ENCODE measurements at places on chromosomes 11 and 22.
A peak's percentile ranks its signal among the peaks of the same experiment; 100 is the strongest.

DNA sequence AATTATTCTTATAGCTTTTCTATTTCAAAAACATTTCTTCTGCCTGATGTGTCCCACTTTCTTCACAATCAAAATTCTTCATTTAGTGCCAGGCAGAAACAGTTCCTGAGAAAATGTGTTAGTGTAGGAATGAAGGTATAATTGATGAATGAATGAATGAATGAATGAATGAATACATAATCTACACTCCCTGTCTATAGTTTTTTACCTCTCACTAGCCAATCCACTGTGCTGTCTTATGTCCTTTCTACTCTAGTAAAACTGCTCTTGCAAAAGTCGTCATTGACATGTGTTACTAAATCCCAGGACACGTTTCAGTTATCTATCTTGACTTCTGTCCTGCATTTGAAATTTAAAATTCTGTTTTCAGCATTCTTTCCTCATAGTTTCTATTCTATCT, 42.9 kb downstream of the CHORDC1 start:
- no peak for DNase-seq

- peak; percentile 79 for DNase-seq
Observed at GRCh38 chr11:75706260-75706729, 11.3 kb upstream of the MOGAT2 start.

DNA sequence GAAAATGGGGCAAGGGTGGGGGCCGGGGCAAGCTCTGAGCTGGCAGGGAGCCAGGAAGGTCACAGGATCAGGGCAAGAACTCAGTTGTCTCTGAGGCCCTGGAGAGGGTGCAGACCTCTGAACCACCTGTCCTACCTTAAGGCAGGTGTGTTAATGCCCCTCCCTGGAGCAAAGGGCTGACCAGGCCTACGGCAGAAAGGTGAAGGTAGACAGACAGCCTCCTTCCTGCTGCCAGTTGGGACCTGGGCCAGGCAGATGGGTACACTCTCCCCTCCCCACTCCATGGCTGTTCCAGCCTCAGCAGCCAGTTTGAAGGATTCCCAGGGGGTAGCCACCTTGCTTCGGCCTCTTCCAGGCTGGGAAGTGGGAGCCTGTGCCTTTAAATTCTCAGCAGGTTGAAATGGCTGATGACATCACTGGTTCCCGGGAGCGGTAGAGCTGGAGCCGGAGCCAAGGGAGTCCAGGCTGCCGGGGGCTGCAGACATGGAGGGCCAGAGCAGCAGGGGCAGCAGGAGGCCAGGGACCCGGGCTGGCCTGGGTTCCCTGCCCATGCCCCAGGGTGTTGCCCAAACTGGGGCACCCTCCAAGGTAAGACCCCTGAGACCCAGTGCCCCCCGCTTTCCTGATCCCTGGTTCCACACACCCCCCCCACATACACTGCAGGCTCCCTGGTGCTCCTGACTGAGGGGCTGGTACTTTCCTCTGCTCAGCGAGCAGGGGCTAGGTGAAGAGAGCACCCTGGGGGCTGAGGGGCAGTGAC, at the start of gene INPP5J:
TSS of gene INPP5J (plus strand) at position 435 of the 760 bp plus-strand sequence. CDS start at position 484, 49 bp downstream.
- peak; percentile 81 for DNase-seq

GRCh38 chr11:62601122-62601371, 618 bp downstream of the MTA2 start:
- DNase-seq: no peak

GRCh38 chr11:12454782-12455181, 77.4 kb downstream of the PARVA start:
- DNase-seq: no peak

DNA sequence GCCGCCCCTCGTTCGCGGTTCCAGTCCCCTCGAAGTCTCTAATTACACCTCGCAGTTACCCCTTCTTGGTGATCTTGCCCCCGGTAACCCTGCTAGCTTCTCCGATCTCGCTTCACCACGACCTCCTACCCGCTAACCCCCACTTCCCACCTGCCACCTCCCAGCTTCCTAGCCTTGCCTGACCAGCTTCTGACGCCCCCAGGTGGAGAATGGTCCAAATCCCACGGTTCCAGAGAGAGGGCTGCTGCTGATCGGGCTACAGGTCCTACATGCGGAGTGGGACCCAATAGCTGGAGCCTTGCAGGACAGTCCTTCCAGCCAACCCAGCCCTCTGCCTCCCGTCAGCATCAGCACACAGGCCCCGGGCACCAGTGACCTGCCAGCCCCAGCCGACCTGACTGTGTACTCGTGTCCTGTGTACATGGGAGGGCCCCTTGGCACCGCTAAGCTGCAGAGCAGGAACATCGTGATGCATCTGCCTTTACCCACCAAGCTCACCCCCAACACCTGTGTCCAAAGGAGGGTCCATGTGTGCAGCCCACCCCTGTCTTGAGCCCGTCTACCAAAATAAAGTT, 31.9 kb downstream of the RRP8 start:
- DNase-seq: no peak

GRCh38 chr11:122578171-122578825, 77.2 kb upstream of the UBASH3B start:
- no peak for DNase-seq

GRCh38 chr11:30125456-30125855, 105.4 kb upstream of the FSHB start:
- no peak for DNase-seq

GRCh38 chr11:122293296-122294023, 177.4 kb upstream of the BLID start:
- no peak for DNase-seq

DNA sequence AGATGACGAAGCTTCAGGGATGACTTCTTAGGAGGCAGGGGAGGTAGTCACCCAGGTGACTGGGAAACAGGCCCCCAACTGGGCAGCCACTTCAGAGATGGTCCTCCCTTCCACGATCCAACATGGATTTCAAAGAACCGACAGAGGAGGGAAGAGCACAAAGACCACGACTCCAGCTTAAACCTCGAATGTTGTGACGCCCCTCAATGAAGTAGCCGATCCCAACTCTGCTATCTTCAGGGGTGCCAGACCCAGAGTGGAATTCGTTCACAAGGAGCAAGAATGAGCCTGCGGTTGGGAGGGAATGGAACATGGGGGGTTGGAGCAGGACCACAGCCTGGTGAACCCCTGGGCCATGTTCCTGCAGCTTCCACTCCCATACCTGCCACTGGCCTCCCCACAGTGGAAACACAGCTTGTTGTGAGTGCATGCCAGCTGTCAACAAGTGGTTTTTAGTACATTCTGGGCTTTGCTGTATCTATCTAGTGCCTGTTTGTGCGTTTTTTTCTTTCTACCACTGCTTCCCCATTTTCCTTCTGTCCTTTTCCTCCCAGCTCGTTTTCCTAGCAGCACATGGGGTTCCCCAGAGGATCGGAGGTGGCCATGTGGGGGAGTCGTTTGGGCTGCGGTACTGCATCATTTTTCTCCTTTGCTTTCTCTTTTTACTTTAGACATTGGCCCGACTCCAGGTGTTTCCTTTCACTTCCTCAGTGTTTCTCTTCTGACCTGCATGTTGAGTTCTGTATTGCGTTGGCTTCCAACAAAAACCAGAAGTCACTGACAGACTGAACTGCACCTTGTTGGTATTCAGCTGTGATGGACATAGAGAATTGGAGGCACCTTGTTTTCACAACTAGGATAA, 65.8 kb downstream of the MORC2 start:
- peak; percentile 22 for DNase-seq
